ENCODE measurements at places on chromosomes 1 and 21. TPM values are rescaled to one million over a fixed set of nuclear protein-coding genes. Genes with fewer than 3 reads are reported as not detected.

The PTPRC gene
- not detected for total RNA-seq

The TTC34 gene
- total RNA-seq = 0.10 TPM

The ZBTB7B gene
- total RNA-seq = 16.8 TPM

The HFM1 gene
- 0.86 TPM for total RNA-seq

The GFI1 gene
- total RNA-seq = not detected

The ADGRL4 gene
- 246 TPM for total RNA-seq

The LRRC40 gene
- 30.1 TPM for total RNA-seq

The PGLYRP4 gene
- not detected for total RNA-seq

The TSPAN1 gene
- total RNA-seq = not detected

The ATP1A4 gene
- not detected for total RNA-seq

The DARS2 gene
- 16.7 TPM for total RNA-seq

The CFAP126 gene
- not detected for total RNA-seq

The HES4 gene
- total RNA-seq = 20.6 TPM

The BCAS2 gene
- 39.8 TPM for total RNA-seq
